Urothelium cell line (cell line): ENCODE measurements at places on chromosomes 5 and 9.

- DNase-seq: no peak
Measured at GRCh38 chr5:131679911-131680310, 44.9 kb upstream of the RAPGEF6 start.

GRCh38 chr5:123752552-123753179 is 240.7 kb downstream of the CSNK1G3 start:
- peak; percentile 64 for DNase-seq

DNA sequence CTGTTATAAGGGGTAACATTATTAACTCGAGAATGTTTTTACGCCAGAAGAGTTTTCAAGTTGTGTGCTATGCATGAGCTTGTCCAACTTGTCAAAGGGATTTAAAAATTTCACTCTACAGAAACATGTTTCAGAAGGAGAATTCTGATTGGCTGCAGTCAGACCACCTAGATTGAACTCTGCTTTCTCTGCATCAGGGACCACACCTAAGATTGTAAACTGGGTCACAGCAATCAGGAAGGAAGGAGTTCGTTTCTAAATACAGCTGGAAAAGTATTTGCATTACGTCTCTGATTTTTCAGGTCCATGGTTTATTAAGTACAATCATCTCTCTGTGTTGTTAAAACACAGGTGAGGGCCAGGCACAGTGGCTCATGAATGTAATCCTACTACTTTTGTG is 5.8 kb downstream of the GLRX start:
- no peak for DNase-seq

GRCh38 chr5:150559088-150559487 is 51.2 kb downstream of the NDST1 start:
- no peak for DNase-seq

GRCh38 chr5:159804121-159804520 is 112.2 kb upstream of the ADRA1B start:
- no peak for DNase-seq

DNA sequence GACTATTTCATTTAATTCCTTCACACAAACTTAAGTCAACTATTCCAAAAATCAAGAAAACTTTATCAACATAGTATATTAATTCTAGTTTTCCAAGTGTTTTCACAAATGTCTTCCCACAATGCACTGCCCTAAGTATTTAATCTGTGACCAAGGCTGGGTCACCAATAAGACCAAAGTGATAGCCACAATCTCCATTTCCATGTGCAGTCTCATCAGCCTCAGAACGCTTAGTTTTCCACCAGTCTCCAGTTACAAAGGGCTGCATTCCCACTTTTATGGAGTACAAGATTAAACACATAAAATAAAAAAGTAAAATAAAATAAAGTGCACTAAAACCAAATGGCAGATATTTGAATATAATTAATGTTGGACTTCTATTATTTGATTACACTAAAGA is 371.6 kb upstream of the CCNH start:
- DNase-seq: no peak

GRCh38 chr5:157187046-157187754 is 6.6 kb downstream of the ITK start:
- no peak for DNase-seq

- no peak for DNase-seq
Measured at GRCh38 chr9:37271679-37272078, 150.8 kb upstream of the GRHPR start.

DNA sequence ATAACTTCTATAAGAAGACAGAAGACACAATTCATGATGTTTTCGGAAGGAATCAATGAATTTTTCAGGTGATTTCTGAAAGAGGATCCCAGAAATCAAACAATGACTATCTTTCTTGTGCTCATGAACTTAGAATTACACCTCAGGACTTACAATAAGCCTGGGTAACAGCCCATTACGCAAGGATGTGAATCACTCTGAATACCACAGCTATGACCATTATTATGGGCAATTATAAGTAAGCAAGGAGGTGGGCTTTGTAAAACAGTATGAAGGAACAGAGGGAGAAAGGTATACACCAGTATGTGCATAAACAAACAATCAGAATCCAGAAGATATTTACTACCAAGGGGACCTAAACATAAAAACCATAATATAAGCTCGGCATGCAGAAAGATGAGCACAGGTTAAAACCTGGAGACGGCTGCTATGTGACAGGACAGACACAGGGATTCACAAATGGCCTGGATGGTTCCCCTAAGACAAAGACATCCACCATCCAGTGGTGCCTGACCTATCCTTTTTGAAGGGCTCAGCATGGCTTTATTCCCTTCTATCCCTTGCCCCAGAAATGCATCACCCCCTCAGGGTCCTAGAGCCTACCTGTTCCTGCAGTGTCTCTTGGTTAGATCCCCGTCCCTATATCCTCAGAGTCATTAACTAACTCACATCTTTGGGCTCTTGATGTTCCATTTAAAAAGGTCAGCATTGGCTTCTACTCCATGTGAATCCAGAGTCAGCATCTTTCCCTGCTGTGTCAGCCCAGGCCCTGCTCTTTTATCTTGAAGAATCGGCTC is 21.8 kb upstream of the PPP2CA start:
- DNase-seq: no peak

- no peak for DNase-seq
Measured at GRCh38 chr9:78958892-78959291, 612.9 kb upstream of the TLE4 start.

- DNase-seq: no peak
Measured at GRCh38 chr5:172113036-172113435, 75.0 kb downstream of the STK10 start.

GRCh38 chr9:96137671-96138429 is 164.1 kb downstream of the HSD17B3 start:
- DNase-seq: no peak

GRCh38 chr9:96015876-96016686 is 140.6 kb downstream of the ERCC6L2 start:
- DNase-seq: no peak

DNA sequence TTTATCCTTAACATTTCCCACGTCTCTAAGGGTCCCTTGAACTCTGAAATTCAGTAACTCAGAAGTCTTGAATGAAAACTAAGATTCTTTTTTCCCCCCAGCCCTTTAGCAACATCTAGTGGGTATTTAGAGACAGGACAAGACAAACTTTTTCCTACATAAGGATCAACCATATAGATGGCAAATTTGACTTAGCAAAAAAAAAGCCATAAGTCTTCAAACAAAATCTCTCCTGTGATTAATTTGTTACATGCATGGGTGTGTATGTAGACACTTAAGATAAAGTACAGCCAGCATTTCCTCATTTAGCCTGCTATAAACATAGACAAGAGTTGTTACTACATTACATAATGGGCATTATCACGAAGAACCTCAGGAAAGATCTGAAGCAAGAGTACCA is 29.1 kb upstream of the ANKRD31 start:
- DNase-seq: no peak

- no peak for DNase-seq
Measured at GRCh38 chr5:102932781-102933180, 177.7 kb downstream of the PAM start.

- no peak for DNase-seq
Measured at GRCh38 chr9:133115604-133116345, 5.3 kb downstream of the RALGDS start.

DNA sequence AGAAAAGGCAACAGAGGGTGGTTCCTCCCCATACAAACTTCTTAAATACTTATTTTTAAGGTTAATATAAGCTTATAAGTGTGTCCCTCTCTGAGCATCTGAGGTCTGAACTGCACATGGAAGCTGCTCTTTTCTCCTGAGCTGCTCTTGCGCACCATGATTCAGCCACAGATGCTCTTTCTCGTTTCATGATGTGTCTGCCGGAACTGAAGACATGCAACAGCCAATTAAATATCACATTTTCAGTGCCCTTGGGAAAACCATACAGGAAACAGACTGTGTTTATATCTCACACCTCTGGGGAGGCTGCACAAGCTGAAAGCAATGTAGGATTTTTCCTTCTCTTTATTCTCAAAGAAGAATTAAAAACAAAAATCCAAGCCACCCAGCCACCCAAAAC is 96.8 kb upstream of the NREP start:
- no peak for DNase-seq

DNA sequence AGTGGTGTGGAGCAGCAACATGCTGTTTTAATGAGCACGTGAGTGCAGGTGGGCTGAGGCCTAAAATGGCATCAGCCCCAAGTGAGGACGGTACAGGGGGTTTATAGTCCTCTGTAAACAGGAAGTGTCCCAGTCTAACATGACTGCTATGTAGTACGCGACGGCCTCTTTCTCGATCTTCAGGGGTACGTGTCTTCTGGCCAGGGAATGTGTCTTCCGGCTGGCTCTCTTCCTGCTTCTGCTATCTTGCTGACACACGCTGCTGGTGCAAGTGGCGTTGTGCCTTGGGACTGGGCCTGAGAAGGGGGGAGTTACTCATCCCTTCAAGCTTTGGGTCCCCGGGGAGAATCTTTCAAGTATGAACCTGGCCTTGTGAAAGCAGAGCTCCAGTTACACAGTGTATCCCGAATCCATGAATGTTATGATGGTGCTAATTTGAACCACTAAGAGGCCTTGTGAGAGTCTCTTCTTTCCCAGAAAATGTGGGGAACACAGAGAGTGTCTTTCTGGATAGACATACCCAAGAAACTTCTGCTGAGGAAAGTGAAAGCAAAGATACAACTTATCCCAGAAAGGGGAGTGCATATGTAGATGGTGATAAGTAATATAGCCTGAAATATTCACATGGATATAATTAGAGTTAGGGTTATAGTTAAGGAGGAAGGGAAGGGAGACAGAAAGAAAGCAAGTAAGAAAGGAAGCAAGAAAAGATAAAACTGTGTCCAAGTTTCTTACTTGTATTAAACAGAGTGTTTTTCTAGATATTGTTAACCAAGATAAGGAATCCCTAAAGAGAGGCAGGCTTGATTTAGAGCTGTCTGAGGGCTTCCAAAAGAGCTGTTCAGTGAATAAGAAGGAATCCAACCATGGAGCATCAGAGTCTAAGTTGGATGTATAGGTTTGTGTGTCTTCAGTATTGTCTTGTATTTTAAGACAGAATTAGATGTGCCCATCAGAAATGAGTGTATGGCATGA is 35.5 kb upstream of the ANXA2R start:
- no peak for DNase-seq
